ENCODE measurements at places on chromosomes 13 and 19.

- DNase-seq = no peak
These were observed 39.5 kb upstream of the F7 start for GRCh38 chr13:113066142-113066455.

DNA sequence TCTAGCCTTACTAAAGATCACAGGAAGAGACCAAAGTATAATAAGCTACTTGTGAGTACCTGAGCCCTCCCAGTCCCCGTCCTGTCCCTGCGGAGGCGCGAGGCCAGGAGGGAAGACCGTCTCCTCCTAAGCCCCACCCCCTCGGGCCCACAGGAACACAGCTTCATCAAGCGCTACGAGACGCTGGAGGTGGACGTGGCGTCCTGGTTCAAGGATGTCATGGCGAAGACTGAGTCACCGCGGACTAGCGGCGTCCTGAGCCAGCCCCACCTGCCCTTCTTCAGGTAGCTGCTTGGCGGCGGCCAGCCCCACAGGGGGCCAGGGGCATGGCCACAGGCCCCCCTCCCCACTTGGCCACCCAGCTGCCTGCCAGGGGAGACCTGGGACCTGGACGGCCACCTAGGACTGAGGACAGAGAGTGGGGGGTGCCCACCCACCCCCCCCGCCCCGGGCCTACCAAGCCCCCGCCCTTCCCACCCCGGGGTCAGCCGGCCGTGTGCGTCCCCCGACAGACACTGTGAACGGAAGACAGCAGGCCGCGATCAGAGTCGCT lies 2.4 kb upstream of the TGFBR3L start:
- DNase-seq = no peak

DNA sequence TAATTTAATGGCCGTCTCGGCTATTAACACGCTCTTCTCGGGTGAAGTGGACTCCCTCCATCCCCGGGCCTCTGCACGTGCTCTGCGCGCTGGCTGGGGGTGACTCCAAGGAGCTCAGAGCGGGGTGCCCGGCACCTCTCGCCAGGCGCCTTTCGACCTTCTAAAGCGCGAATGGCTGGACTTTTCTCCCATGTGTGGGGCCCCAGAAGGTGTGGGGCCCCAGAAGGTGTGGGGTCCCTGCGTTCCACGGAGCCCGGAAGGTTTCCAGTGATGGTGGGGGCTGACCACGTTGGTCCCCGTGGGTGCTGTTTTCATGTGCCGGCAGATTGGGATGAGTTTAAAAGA lies 3.3 kb upstream of the ALOX5AP start:
- DNase-seq = peak; percentile 45

DNA sequence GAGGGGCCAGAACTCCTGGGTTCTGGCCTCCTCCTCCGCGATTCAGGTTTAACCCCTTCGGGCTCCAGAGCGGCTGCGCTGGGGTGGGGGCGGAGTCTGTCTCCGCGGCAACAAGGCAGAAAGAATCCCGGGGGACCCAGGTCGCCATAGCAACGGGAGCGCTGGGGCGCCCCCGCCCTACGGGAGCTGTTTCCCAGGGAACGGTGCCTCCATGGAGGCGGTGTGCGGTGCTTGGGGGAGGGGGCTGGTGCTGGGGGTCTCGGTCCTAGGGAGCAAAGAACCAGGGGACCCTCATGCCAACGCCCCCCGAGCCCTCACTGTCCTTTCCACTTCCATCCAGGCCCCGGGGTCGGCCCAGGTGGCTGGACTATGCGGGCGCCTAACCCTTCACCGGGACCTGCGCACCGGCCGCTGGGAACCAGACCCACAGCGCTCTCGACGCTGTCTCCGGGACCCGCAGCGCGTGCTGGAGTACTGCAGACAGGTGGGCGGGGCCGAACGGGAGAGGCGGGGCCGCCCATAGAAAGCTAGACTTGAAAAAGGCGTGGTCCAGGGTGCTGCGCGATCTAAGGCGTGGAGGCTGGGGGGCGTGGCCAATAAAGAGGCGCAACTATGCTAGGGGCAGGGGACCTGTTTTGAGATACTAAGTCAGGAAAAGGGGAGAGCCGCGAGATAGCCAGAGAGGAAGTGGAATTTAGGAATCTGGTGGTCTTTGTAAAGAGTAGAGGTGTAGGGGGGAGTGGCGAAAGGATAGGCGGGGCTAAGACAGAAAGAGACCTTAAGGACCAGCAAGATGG lies 1.2 kb downstream of the APLP1 start:
- peak; percentile 99 for DNase-seq

DNA sequence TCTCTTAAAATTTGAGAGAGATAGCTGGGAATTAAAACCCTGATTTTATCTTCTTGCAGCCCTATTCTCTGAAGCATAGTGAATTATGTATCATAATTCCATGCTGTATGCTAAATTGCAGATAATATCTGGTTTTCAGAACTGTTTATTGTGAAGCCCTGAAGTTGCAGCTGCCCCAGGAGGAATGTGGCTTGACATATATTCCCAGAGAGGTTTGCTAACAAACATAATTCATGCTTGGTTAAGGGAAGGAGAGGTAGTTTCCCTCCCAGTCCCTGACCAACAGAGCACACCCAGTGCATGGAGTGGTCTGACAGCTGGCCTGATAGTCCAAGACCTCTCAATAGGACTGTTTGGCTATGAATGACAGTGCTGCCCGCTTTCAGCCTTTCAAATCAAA lies 500.6 kb upstream of the MIR17HG start:
- no peak for DNase-seq

GRCh38 chr13:28031220-28031895 lies 42.9 kb upstream of the URAD start:
- DNase-seq = no peak

- no peak for DNase-seq
These were observed 46.9 kb upstream of the SLITRK1 start for GRCh38 chr13:83929157-83929556.

DNA sequence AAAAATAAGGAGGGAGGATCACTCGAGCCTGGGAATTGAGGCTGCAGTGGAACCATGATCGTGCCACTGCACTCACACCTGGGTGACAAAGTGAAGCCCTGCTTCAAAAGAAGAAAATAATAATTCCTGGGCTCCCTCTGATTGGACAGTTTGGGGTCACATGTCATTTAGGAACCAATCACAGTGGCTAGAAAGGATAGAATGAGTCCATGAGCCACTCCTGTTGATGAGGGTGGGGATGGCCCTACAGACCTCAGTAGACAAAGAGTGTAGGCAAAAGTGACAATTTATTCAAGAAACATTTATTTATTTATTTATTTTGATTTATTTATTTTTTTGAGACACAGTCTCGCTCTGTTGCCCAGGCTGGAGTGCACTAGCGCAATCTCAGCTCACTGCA lies 26.8 kb upstream of the ADGRE5 start:
- DNase-seq = no peak

DNA sequence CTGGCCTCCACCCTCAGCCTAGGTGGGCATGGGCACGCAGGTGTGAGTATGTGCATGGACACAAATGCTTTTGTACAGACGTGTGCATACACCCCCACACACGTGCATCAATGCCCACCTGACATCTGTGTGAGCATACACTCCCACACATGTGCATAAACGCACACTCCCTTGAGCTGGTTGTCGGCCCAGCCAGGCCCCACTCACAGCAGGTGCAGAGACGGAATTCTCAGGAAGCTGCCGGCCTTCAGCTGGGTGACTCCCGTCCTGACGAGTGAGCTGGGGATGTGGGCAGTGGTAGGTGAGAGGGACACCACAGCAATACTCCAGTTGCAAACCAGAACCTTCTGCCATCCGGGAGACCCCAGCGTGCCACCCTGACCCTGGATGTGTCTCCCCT lies 1.0 kb downstream of the LGI4 start:
- DNase-seq = peak; percentile 30

DNA sequence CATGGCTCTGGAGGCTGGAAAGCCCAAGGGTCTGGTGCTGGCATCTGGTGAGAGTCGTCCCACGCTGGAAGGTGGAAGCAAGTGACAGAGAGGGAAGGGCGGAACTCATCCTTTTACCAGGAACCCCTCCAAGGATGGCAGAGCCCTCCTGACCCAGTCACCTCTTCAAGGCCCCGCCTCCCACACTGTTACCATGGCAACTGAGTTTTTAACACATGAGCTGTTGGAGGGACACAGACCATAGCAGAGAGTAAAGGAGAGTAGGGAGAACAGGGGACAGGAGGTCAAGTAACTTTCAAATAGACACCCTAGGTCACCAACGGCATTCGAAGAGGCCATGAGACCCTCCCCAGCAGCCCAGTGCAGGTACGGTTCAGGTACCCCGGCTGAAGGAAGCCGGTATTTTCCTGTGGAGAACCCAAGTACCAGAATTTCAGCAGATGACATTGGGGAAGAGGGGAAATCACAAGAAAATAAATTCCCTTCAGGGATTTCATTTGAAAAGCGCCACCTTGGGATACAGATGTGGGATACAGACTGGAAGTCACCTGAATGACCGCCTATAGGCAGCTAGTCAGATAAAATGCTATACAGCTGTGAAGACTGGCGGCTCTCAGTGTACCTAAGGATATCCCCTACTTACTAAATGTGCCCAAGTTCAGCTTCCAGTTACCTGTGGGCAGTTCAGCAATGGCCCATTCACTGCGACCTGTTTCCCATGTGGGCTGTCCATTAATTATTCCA lies 8.0 kb downstream of the IL17D start:
- DNase-seq = peak; percentile 56

- peak; percentile 89 for DNase-seq
These were observed 4.4 kb upstream of the SBK3 start for GRCh38 chr19:55549500-55550320.

GRCh38 chr19:38042132-38042531 lies 135.1 kb downstream of the SIPA1L3 start:
- no peak for DNase-seq

GRCh38 chr19:49559928-49560327 lies 20.4 kb downstream of the NOSIP start:
- no peak for DNase-seq

- no peak for DNase-seq
These were observed 119.1 kb downstream of the IER2 start for GRCh38 chr19:13269348-13269747.

GRCh38 chr13:43072394-43072793 lies 49.0 kb downstream of the DNAJC15 start:
- DNase-seq = no peak

- no peak for DNase-seq
These were observed 55.7 kb upstream of the C1QTNF9 start for GRCh38 chr13:24253520-24254145.

- DNase-seq = peak; percentile 7
These were observed 23.0 kb upstream of the NDFIP2 start for GRCh38 chr13:79457948-79458347.

GRCh38 chr13:100443998-100444328 lies 144.6 kb downstream of the GGACT start:
- no peak for DNase-seq

GRCh38 chr13:59734393-59734792 lies 429.3 kb downstream of the DIAPH3 start:
- DNase-seq = no peak

- DNase-seq = no peak
These were observed 27.2 kb upstream of the SEMA6B start for GRCh38 chr19:4586691-4587090.
